Astrocyte (in vitro differentiated cells and primary cell): ENCODE measurements at places on chromosomes 1 and 21. TPM values are rescaled to one million over a fixed set of nuclear protein-coding genes. Genes with fewer than 3 reads are reported as not detected.

TMEM54 gene
- 8.0 and 9.3 TPM in 2 replicates for total RNA-seq

JAM2 gene
- 3.7 and 7.2 TPM in 2 replicates for total RNA-seq

DNA sequence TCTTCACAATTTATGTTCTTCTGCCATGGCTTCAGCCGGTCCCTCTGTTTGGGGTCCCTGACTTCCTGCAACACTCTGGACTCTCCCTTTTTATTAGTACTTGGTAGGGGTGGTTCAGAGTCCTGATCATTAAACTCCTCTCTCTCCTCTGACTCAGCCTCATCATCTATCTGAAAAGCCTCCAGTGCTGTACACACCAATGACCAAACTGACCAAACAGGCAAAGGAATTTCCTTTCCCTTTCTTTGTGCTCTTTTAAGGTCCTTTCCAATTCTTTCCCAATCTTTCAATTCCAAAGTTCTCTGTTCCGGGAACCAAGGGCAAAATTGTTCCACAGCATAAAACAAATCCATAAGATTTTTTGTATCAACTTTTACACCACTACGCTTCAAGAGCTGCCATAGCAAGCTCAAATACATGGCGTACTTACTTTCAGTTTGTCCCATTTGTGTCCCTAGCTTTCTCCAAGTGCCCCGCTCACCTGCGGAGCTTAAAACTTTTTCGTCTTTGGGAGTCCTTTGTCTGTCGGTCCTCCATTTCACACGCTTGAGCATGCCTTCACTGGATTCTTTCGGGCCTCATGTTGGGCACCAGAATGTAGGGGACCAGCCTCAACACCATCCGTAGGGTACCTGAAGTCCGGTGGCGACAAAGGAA, 9.6 kb downstream of the DAP3 start:
- peak; percentile 70 for DNase-seq

GRCh38 chr1:168907053-168907452, 178.0 kb upstream of the DPT start:
- DNase-seq = no peak

DNA sequence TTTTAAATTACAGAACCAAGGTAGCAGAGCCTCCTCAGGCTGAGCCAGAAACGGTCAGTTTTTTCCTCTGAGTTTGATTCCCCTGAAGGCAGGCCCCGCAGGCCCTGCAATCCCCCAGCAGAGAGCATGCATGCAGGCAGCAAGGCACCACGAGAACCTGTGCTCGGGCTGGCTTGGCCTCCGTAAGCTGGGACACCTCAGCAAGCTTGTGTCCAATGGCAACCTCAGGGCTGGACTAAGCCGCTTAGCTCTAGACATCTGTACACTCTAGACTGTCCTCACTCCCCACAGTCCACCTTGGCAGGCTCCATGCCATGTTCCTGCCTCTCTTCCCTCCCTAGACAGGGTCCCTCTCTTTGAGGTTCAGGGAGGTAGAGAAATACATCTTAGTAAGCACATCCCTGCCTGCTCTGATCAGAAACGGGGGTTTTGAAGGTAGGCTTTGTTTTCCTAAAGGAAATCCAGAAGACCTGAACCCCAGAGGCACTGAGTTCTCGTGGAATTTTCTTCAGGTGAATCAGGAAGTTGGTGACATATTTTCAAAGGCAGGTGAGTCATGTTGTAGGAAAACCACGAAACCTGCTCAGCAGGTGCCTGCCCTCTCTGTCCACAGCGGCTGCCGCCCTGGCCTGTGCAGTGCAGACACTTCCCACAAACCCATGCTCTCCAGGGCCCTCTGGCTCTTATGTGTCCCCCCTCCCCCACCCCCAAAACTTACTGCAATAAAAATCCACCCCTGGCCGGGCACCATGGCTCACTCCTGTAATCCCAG, 7.0 kb downstream of the TMEM63A start:
- no peak for DNase-seq
